ENCODE measurements at places on chromosomes 5 and 9. TPM values are rescaled to one million over a fixed set of nuclear protein-coding genes. Genes with fewer than 3 reads are reported as not detected.

GRCh38 chr5:160774666-160775315, 77.2 kb downstream of the ATP10B start:
- DNase-seq, result no peak
- H3K36me3 ChIP-seq, result no peaks in the 10 kb centered on the region
- H3K27ac ChIP-seq, result no peak overlapping the region
- no peaks in the 10 kb centered on the region for H3K4me1 ChIP-seq

GRCh38 chr5:180649297-180650039, at the start of gene FLT4:
FLT4 (minus strand) TSS chr5:180649600; CDS start chr5:180649545, 55 bp downstream.
- H3K27me3 ChIP-seq, result peaks cover 90% of the 10 kb centered on the region
- DNase-seq, result peak; percentile 66
- peak within 1 kb of the TSS; percentile 64 for H3K27ac ChIP-seq

GRCh38 chr9:90929626-90930025, 128.0 kb downstream of the SYK start:
- no peaks in the 10 kb centered on the region for H3K36me3 ChIP-seq
- no peaks in the 10 kb centered on the region for H3K27me3 ChIP-seq
- no peak overlapping the region for H3K27ac ChIP-seq

GRCh38 chr9:84270847-84271530, 69.6 kb downstream of the SLC28A3 start:
- H3K27me3 ChIP-seq, result peaks cover 26% of the 10 kb centered on the region
- no peak for DNase-seq
- H3K4me3 ChIP-seq, result no peak overlapping the region
- no peaks in the 10 kb centered on the region for H3K4me1 ChIP-seq
- H3K27ac ChIP-seq, result no peak overlapping the region

GRCh38 chr5:93741136-93741811, at the start of gene POU5F2:
POU5F2 (minus strand) TSS chr5:93741600; CDS start chr5:93741563, 37 bp downstream.
- H3K4me1 ChIP-seq, result no peaks in the 10 kb centered on the region
- H3K27me3 ChIP-seq, result no peaks in the 10 kb centered on the region
- H3K4me3 ChIP-seq, result no peak within 1 kb of the TSS
- H3K27ac ChIP-seq, result no peak within 1 kb of the TSS
- no peaks in the 10 kb centered on the region for H3K36me3 ChIP-seq

The FIBCD1 gene
- total RNA-seq, result 2.5 TPM

The ZDHHC11B gene
- total RNA-seq, result 8.4 TPM

GRCh38 chr9:131838530-131839280, 98.8 kb upstream of the RAPGEF1 start:
- H3K4me1 ChIP-seq, result no peaks in the 10 kb centered on the region
- H3K27me3 ChIP-seq, result peaks cover 55% of the 10 kb centered on the region
- no peak for DNase-seq
- H3K27ac ChIP-seq, result no peak overlapping the region
- H3K4me3 ChIP-seq, result no peak overlapping the region

DNA sequence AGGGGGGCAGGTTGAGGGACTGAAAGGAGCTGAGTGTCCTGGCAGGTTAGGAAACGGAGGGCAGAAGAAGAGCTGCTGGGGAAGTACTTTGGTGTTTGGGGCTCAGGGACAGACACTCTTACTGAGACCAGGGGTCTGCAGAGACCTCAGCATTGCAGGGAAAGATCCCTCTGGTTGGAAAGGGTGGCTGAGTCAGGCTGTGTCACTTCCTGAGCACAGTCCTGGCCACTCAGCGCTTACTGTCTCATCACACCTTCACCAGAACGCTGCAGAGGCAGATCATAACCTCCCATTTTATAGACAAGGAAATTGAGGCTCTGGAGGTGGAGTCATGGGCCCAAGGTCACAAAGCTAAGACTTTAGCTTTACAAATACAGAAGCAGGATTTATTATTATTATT, 54.3 kb downstream of the LMX1B start:
- no peak overlapping the region for H3K4me3 ChIP-seq
- no peaks in the 10 kb centered on the region for H3K36me3 ChIP-seq
- no peak for DNase-seq

The PLAC8L1 gene
- 0.47 TPM for total RNA-seq

The NUDT12 gene
- total RNA-seq, result 11.2 TPM

- H3K27ac ChIP-seq, result no peak overlapping the region
- no peaks in the 10 kb centered on the region for H3K4me1 ChIP-seq
- H3K27me3 ChIP-seq, result no peaks in the 10 kb centered on the region
- H3K4me3 ChIP-seq, result no peak overlapping the region
Measured at GRCh38 chr5:14476786-14477435, 104.7 kb upstream of the OTULINL start.

GRCh38 chr5:178334861-178335260, 102.3 kb upstream of the PHYKPL start:
- peaks cover 21% of the 10 kb centered on the region for H3K4me1 ChIP-seq
- no peak for DNase-seq
- no peaks in the 10 kb centered on the region for H3K27me3 ChIP-seq
- no peak overlapping the region for H3K27ac ChIP-seq

The PGM5 gene
- total RNA-seq, result 12.7 TPM

The GABRB2 gene
- 1.7 TPM for total RNA-seq

DNA sequence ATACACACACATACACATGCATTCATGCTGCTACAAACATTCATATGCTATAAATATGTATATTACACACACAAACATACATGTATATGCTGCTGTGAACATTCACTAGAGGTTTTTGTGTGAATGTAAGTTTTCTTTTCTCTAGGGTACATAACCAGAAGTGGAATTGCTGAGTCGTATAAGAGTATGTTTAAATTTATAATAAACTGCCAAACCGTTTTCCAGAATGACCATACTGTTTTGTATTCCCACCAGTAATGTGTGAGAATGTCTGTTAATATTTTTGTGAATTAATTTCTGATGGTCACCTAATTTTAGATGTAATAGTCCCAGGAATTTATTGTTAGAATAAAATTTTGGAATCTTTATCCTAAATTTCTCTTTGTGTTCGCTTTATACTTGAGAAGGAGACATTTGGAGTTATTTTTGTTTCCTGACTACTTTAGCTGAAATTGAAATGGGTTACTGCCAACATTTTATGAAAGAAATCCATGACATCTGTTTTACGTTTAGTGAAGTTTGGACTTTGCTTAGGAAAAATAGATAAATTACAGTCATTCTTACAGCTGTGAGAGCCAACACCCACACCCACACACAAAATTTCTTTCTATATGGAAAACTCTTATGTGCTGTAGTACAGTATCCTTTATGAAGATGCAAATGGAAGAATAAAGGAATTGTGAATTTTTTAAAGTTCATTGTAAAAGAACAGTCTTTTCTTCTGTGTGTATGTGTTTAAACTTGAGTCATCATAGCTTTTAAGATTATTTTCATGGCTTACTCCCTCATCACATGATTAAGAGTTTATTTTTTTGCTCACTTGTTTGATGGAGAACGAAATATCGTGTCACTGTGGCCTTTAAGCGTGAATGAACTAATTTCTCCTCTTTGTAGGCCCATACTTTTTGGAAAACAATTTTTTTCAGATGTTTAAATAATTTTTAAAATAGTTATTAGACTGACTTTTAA, 24.3 kb downstream of the CENPP start:
- no peaks in the 10 kb centered on the region for H3K27me3 ChIP-seq
- DNase-seq, result peak; percentile 59
- H3K27ac ChIP-seq, result no peak overlapping the region
- H3K36me3 ChIP-seq, result no peaks in the 10 kb centered on the region
- H3K4me1 ChIP-seq, result no peaks in the 10 kb centered on the region
- H3K4me3 ChIP-seq, result no peak overlapping the region

DNA sequence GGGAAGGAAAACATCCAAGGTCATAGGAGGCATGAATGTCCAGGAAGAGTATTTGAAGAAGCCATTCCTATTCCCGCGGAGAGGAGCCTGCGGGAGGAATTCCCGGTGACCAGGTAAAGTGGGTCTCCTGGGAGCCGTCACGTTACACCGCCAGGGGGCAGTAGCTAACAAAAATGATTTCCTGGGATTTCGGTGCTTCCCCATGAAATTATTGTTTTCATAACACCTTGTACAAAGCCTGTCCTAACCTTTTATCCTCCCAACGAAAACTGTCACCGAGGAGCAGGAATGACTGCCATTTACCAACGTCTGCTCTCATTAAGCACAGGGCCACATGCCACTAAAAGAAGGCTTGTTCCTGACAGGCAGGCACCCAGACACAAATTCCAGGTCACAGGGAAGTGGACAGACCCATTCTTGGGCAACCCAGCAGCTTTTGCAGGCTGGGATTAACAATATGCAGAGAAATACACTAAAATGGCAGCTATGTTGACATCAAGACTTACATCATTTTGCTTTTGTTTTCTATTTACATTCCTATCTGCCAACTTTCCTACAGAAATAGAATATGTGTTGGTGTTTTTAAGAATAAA, 41.2 kb upstream of the CTSL start:
- no peak overlapping the region for H3K4me3 ChIP-seq
- DNase-seq, result no peak
- peak overlapping the region; percentile 65 for H3K27ac ChIP-seq
- H3K36me3 ChIP-seq, result peaks cover 34% of the 10 kb centered on the region
- H3K27me3 ChIP-seq, result no peaks in the 10 kb centered on the region

The IFNB1 gene
- total RNA-seq, result not detected

DNA sequence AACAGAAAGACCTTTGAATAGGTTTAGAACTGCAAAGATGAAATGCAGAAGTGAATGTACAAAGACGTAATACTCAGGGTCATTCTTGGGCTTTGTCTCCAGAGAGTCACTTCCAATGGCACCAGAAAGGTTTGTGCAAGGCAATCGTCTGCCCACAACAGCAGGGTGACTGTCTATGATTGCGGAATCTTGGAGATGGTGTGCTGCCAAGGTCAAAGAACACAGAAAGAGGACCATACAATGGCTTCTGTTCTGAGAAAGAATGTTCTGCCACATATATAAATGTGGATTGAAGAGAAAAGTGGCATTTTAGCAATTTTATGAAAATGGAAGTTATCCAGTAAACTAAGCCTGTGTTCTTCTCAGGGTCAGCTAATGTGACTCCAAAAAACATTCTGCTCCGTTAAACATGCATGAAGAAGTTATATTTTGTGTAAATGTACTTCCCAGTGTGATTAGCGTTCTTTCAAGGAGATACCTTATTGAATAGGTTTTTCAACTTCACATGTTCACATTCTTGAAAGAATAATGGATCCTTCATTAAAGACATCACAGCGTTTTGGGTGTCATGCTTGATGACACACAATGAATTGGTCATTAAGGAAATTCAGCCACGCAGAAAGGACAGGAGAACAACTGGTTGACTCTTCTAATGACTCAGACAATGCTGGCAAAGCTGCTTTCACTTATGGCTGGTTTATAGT, 73.4 kb upstream of the CDH6 start:
- H3K36me3 ChIP-seq, result no peaks in the 10 kb centered on the region
- H3K4me3 ChIP-seq, result no peak overlapping the region
- no peaks in the 10 kb centered on the region for H3K4me1 ChIP-seq
- H3K27ac ChIP-seq, result no peak overlapping the region
- no peak for DNase-seq
- no peaks in the 10 kb centered on the region for H3K27me3 ChIP-seq

The DNM1 gene
- 17.2 TPM for total RNA-seq

GRCh38 chr9:92631452-92632343, 38.2 kb downstream of the IPPK start:
- no peaks in the 10 kb centered on the region for H3K4me1 ChIP-seq
- H3K27me3 ChIP-seq, result no peaks in the 10 kb centered on the region
- no peak for DNase-seq
- H3K36me3 ChIP-seq, result no peaks in the 10 kb centered on the region
- no peak overlapping the region for H3K4me3 ChIP-seq
- H3K27ac ChIP-seq, result no peak overlapping the region

DNA sequence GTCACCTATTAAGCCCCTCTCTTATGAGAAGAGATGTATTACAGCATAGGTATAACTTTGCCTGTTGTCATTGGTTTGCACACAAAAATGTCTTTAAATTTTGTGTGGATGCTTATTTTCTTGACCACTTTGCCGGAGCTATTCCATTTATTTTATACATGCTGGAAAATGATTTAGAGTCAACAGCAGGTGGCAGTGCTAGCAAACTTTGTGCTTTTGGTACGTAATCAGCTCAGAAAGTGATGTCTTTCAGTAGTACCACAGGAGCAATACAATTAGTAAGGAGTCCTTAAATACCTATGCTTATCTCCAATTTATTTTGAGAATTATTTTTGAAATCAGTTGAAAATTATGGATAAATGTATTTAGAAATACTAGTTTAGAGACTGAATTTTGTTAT, 19.8 kb upstream of the NUDT12 start:
- H3K4me1 ChIP-seq, result no peaks in the 10 kb centered on the region
- H3K4me3 ChIP-seq, result no peak overlapping the region
- no peak for DNase-seq
- no peaks in the 10 kb centered on the region for H3K27me3 ChIP-seq

The LRRC70 gene
- total RNA-seq, result 5.7 TPM

The IL17B gene
- not detected for total RNA-seq

Measured in left lung (tissue), 14 donors.